ENCODE measurements at places on chromosomes 6 and 20.

DNA sequence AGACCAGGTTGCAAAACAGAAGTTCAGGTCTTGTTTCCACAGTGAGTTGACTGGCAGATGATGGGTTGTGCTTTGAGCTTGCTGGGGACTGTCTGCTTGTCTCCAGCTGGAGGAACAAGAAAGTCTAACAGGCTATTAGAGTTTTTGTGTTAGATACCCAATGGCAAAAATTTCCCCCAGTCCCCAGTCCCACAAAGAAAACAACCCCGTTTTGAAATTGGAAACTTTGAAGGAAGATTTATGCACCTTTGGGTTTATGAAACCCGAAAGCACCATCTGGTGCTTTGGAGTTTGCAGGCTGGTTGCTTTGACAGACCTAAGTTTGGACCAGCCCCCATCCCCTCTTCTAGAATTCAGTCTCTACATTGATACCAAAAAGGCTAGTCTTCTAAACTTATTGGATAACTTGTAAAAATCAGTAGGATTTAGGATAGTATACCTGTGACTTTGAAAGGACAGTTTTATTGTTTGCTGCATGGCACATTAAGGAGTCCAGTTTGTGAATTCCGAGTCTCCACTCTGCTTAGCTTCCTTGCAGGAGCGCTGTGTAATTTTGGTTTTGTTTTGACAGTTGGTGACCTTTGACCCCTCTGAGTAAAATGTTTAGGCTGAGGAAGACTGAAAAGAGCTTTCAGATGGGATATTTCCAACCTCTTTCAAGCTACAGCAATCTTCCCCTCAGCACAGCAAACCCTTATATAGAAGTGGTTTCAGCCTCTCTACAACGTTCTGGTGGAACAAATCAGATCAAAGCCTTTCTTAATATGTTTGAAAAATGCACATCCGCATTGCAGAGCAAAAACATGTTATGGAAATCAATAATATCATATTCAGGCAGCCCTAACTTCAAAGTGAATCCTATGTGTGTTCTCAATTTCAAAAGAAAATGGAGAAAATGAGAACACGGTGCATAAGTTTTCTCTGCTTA, 25.5 kb upstream of the PRL start:
- DNase-seq = no peak

DNA sequence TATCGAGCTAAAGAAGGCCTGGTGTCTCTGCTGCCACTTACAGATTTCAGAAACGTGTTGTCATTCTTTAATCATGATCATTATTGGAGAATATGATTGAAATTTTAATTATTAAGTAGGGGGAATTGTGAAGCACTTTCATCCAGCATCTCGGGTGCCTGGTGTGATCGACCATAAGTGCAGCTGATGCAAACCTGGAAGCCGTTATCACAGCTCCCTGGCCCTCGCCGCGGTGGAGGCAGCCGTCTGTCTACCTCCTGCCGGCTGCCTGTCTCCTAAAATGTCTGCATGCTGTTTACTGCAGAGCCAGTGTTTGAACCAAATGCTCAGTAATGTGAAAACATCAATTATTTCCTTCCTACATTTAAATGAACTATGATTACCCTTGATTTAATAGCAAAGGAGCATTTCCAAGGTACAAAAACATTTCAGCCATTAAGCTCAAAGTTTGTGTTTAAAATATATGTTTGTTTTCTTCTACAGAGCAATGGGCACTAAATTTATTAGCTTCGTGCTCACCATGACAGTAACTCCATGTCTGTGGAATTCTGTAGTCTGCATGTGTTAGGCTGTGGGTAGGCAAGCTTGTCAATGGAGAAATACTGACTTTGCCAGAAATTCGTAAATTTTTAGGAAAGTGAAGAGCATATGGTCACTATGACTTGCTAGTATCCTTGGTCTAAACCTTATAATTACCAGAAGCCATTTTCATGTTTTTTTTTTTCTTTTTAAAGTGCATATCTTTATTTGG, 184.5 kb upstream of the AGPAT4 start:
- DNase-seq = no peak

DNA sequence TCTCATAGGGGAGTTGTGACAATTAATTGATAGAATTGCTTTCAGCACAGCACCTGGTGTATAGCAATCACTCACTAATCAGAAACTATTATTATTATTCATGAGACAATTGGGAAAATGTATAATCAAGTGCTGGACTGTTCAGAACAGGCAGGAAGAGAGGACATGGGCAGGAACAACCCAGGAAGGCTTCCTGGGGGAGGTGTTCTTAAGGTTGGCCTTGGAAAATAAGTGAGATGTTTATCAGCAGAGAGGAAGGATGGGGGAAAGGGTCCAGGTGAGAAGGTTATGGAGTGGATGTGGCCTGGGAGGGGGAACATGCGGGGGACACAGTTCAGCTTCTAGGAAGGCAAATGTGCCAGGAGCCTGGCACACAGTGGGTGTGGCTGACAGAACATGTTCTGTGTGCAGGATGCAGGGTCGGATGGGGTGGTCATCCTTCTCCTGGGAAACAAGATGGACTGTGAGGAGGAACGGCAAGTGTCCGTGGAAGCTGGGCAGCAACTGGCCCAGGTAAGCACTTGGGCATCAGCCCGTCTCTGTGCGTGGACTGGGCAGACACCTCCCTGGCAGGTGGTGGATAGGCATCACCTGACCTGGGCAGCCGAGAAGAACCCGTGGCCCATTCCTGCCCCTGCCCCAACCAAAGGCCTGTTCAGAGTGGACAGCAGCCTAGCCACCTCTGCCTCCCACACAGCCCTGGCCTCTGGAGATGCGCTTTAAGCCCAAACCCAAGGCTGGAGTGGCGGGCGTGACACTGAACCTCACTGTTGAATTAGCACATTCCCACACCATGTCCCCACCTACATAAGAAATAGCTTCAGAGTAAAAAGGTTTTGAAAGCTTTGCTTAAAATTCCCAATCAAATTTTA, 30.9 kb downstream of the RAB44 start:
- no peak for DNase-seq

- no peak for DNase-seq
Measured at GRCh38 chr6:127201321-127201720, 65.3 kb upstream of the RNF146 start.

GRCh38 chr20:57473246-57474048, 51.5 kb downstream of the CTCFL start:
- DNase-seq = no peak

DNA sequence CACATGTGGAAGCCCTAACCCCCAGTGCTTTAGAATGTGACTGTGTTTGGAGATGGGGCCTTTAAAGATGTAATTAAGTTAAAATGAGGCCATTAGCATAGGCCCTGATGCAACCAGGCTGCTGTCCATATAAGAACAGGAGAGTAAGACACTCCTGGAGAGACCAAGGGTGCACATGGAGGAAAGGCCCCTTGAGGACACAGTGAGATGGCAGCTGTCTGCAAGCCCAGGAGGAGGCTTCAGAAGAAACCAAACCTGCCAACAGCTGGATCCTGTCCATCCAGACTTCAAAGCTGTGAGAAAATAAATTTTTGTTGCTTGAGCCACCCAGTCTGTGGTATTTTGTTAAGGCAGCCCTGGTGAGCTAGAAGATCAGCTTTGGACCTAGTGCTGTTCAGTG, 16.8 kb upstream of the SNRPB2 start:
- DNase-seq = no peak

DNA sequence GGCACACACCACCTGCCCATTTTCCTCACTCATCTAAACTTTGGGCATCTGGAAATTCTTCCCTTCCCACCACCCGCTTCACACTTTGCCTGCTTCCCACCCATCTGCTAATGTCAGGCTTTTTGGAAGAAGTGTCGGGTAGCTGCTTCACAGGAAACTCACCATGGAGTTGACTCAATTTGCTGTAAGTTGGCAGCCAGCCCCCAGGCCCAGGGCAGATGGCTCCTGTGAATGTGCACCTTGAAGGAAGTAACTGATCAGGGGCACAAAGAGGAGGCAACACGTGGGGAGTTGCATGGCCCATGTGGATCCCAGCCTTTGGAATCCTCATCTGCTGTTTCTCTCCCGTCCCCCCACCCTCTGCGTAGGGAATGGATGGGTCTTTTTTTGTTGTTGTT, 87.3 kb downstream of the PPP1R14C start:
- no peak for DNase-seq

GRCh38 chr6:7821426-7821825, 89.2 kb downstream of the TXNDC5 start:
- DNase-seq = no peak

DNA sequence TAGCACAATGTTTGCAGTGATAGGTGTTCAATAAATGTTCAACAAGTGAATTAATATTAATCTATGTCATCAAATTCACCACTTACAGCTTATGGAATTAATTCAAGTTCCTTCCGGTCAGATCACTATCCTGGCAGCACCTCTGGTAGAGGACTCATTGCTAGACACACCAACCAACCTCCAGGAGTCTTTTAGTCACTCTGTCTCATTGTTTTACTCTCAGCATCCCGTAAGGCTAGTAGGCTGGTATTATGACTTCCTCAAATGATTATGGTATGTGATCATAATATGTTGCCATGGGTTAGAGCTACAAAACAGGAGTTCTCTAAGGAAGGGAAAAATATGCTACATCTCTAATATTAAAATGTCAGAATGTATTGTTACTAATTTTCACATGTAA, 21.7 kb upstream of the MMS22L start:
- DNase-seq = no peak

GRCh38 chr6:85314586-85314985, 135.3 kb upstream of the NT5E start:
- no peak for DNase-seq

- DNase-seq = no peak
Measured at GRCh38 chr6:106383573-106383972, 23.1 kb downstream of the CRYBG1 start.

DNA sequence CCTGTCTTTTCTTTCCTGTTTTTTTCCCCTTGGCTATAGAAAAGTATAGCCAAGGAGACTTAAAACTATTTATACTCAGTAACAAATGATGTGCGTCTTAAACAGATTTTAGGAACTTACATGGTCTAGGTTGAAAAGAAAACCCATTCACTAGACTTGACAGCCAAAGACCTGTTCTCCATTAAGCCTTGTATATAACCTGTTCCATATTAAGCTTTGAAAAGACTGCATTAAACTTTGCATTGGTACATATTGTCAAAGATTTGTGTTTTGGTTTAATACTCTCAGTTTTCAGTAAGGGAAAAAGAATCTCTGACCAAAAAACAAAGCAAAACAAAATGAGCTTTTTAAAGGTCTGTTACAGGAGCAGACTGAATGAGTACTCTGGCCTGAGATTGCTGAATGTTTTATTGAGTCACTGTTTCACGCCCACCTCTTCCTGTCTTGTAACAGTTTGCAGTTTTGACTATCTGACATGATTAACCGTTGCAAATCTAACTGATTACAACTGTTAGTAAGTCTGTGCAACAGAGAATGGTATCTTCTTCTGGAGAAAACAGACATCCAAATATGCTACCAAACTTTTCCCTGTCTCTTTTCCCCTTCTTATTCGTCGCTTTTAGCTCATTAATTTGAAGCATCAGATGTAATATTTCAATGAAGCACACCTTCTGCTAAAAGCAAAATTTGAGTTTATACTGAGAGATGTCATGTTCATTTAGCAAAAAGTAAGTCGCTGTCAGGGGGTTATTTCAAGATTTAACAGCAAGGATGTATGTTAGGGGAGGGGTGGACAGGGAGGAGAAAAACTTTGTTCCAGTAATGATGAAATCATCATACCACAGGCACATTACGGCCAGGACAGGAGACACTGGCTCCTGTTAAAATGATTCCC, 59.1 kb upstream of the SUPT3H start:
- DNase-seq = no peak

GRCh38 chr20:16692442-16692841, 37.4 kb upstream of the SNRPB2 start:
- no peak for DNase-seq

DNA sequence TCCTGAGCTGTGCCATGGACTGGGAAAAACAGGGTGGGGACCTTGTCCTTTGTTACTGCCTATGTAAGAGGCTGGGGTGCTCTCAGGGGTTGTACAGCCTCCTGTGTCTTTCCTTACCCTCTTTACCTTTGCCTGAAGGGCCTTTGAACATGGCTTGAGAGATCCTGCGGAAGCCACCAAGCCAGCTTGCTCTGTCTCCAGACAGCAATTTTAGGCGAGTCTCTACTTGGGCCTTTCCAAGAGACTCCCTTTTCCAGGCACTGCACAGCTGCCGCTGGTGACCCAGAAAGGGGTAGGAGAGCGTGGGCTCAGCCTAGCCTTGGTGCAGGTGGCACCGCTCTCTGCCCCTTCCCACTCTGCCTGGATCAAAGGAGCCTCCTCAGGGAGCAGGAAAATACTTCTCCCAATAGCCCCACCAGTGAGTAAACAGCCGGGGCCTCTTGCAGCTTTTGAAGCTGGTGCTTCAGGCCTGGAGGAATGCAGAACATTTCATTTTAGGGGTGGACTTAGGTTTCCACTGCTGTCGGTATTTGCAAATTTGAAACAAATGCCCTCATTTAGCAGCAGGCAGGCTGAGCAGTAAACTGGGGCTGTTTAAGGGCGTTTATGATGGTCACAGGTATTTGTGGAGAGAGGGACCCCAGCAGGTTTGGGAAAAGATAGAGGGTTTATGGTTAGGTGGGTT, 13.9 kb downstream of the PTK7 start:
- no peak for DNase-seq

DNA sequence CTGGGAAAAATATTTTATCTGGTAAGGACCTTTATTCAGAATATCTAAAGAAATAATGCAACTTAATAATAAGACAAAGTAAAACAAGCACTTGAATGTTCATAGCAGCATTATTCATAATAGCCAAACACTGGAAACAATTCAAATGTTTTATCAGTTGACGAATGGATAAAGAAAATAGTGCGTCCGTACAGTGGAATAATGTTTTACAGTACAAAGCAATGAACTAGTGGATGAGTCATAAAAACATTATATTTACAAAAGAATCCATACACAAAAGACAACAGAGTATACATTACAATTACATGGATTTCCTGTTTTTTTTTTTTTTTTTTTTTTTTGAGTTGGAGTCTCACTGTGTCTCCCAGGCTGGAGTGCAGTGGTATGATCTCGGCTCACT, 12.7 kb downstream of the SMAP1 start:
- DNase-seq = no peak

DNA sequence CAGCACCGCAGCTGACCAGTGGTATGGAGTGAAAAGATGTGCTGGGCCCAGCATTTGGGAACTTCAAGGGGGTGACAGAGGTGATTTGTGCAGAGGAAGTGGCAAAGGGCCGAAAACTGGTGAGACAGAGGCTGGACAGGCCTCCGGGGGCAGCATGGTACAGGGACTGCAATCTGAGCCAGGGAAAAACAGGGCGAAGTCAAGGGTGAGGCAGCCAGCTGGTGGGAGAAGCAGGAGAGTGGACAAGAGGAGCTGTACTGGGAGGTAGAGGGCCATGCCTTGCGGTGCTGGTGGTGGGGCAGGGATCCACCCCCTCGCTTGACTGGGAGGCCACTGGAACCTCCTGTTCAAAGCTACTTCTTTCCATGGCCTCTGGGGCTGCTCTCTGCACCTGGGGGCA, 7.3 kb upstream of the GFRA4 start:
- DNase-seq = no peak

DNA sequence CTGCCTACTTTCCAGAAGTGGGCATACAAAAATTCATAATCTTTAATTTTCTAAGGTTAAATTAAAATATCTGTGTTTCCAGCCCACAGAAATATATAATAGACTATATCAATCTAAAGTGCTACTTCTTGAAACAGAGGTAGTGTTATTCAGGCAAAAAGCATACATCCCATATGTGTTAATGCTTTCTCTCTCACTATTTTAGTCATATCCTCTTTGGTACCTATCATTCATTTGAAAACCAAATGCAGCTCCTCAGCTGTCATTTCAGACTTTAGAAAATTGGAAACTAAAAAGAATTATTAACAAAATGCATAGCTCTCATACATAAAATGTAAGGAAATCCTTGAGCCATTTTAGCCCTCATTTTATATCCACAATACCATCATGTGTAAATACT, 925 bp downstream of the FHL5 start:
- no peak for DNase-seq
